ENCODE measurements at places on chromosomes 4 and X. TPM values are rescaled to one million over a fixed set of nuclear protein-coding genes. Genes with fewer than 3 reads are reported as not detected.

DNA sequence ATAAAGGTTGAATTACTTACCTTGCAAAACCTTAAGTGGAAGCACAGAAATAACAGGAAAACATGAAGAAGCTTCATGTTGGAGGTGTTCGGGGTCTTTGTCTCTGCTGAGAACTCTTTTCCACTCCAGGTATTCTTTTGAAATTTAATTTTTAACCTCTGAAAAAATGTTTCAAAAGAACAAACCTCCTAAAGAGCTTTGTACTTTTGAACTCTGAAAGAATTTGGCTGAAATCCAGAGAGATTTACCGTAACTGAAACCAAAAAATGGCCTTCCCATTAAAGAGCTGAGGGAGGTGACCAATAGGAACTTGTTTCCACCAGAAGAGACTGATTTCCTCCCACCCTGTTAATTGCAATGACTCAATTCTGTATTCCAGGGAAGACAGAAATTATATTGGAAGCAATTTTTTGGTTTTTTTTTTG lies at the start of gene CFI:
Gene CFI (minus strand): TSS at position 105 of the 425 bp plus-strand sequence. CDS start 28 bp downstream, at position 77.
- peak; percentile 22 for DNase-seq

DNA sequence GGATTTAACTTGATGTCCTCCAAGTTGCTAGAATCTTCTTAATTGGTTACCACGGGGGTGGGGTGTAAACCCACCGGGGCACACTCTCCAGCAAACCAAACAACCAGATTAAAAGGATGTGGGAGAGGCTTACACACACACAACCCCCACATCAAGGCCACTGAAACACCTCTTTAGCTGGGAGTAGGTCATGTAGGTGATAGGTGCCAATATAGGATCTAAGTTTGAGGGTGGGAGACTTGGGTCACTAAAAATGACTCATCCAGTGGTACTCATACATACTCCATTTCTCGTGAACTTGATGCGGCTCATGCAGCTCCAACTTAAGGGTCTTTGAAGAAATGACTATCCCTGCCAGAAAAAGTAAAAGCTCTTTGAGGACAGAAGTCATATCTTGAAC lies 20.5 kb upstream of the CD40LG start:
- no peak for DNase-seq

GRCh38 chrX:21831496-21831895 lies 7.9 kb upstream of the MBTPS2 start:
- no peak for DNase-seq

DNA sequence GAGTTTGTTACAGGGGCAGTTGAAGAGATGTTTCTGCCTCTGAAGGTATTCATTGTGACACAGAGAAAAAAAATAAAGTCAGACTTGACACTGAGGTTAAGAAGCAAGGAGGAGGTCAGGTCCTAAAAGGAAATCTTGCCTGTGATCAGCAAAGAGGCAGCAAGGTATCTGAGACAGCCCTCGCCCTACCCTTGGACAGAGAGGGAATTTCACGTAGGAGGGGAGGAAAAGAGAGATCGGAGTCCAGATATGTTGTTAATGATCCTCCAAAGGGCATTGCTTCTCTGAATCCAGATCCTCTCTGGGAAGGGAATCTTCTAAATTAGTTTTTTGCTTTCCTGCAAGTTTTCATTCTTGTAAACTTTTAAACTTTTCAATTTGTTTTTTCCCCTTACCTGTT lies 15.3 kb upstream of the PRR27 start:
- DNase-seq, result no peak

DNA sequence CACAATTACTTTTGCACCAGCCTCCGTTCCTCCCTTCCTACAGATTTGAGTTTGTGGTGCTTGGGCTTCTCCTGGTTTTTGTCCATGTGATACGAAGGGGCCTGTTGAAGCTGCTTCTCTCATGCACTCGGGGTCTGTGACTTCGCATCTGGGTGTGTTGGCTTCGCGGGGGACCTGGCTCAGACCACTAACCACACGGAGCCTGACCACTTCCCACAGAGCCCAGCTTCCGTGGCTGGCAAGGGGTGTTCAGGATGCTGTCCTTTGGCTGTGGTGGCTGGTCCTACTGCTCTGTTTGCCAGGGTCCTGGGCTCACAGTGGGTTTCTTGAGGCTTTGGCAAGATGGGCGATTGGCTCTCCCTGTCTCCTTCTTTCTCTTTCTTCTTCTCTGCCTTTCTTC lies 19.8 kb upstream of the XG start:
- DNase-seq, result no peak

GRCh38 chrX:127112726-127113125 lies 293.2 kb downstream of the PRR32 start:
- no peak for DNase-seq

- DNase-seq, result no peak
These were observed 1.7 kb downstream of the SH3D19 start for GRCh38 chr4:151323667-151324066.

DNA sequence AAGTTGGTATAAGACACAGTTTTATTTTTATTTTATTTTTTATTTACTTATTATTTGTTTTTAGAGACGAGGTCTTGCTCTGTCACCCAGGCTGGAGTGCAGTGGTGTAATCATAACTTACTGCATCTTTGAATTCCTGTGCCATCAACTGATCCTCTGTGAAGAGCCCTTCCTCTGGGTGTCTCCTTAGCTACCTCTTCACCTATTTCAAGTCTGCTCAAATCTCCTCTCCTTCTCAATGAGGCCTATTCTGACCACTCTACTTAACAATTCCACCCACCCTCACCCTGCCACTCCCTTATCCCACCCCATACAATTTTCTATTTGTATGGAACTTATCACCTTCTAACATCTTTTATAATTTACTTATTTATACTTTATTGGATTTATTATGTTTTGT lies 183.4 kb downstream of the PPP3CA start:
- DNase-seq, result no peak

DNA sequence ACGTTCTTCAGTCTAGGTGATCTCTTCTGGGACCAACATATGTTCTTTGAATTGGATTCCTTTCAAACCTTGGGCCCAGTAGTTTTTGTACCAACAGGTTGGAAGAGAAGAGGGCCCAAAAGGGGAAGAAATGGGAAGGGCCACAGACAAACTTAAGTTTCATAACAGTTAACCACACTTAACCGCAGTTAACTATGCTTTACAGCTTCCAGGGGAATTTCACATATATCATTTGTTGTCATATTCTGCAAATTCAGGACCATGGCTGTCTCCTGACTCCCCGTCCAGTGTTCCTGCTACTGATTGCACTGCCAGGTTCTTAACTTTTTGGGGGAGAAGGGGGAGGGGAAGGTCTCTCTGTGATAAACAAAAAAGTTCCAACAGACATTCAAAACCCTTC lies 34.6 kb downstream of the RTL5 start:
- no peak for DNase-seq

DNA sequence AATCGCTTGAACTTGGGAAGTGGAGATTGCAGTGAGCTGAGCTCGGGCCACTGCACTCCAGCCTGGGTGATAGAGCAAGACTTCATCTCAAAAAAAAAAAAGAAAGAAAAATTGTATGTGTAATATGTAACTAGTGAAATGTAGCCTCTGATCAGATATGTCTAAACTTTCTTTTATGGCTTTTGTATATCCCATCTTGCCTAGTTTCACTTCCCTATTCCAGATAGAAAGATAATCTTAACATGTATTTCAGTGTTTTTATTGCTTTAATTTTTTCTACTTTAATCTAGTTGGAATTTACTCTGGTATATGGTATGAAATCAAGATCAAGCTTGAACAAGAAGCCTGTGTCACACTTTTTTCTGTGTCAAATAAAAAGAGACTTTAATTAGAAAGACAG lies 1.9 kb upstream of the ZNF41 start:
- no peak for DNase-seq

- peak; percentile 0 for DNase-seq
These were observed 413.4 kb downstream of the UBE2NL start for GRCh38 chrX:144297221-144297620.

GRCh38 chr4:138308356-138308755 lies 66.2 kb upstream of the SLC7A11 start:
- peak; percentile 67 for DNase-seq

DNA sequence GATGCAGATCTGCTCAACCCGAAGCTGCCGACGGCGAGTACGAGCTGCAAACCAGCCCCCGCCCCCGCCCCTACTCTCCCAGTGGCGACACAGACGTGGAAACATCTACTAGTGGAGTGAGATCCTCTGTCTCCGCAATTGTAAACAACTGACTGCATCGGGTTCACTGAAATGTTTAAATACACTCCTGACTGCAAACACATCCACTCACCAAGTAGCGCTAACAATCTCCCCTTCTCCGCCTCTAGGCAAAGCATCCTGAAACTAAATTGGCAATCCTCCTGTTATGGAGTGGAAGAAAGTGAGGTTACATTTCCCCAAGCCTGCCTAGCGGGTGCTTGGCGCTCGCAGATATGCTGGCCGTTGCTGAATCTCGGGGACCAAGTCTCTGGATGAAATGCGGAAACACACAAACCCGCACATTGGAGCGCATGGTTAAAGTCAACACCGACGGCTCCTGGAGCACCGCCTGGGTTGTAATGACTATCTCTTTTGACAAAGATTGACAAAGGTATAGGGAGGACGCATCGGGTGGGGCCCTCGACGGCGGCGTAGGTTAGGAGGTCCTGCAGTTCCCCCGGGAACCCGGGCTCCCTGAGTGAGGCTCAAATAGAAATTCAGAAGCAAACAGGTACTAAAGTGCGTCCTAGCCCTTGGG lies 117.0 kb upstream of the TEX13C start:
- no peak for DNase-seq

GRCh38 chrX:10931976-10932375 lies 179.2 kb upstream of the HCCS start:
- no peak for DNase-seq

GRCh38 chr4:124913237-124913636 lies 200.7 kb upstream of the ANKRD50 start:
- DNase-seq, result no peak

DNA sequence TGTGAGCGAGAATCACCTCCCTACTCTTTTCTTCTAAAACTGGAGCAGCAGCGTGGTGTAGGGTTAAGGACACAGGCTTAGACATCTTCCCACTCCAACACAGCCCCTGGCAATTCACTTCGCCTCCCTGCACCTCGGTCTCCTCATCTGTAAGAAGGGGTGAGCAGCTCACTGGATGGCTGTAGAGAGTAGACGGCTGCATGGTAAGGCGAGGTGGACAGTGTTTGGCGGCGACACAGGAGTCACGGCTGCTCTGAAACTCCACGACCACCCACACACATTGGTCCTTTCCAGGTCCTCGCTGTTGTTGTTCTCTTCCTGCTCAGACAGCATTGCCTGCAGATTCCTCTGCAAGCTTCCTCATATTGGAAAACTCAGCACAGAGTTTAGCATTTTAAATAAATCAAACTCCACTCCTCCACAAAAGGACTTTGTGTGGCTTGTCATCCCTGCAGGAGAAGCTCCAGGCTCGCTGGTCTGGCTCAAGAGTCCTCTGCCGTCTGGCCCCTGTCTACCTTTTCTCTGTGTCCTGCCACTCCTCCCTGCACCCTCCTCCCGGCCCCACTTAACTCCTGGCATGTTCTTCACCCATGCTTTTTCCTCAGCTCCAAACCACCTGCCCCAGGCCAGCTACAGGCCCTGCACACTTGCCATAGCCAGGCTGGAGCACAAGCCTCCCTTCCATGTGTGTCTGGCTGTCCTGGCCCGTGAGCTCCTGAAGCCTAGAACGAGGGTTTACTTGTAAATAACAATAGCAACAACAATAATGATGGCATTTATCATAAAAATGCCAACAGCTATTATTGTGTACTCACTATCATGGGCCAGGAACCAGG lies 41.3 kb upstream of the CRMP1 start:
- DNase-seq, result no peak

GRCh38 chr4:109294006-109294405 lies 8.5 kb downstream of the COL25A1 start:
- DNase-seq, result peak; percentile 44

- DNase-seq, result no peak
These were observed 37.4 kb downstream of the CCNG2 start for GRCh38 chr4:77194366-77194765.

DNA sequence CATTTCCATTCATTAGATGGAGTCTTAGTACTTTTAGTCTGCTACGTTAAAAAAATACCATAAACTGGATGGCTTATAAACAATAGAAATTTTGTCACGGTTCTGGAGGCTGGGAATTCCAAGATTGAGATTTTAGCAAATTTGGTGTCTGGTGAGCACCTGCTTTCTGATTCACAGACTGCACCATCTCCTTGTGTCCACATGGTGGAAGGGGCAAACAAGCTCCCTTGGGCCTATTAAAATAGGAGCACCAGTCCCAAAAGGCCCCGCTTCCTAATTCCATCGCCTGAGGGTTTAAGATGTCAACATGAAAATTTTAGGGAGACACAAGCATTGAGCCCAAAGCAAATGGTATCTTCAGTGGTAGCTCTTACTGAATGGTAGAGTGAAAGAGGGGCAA lies 120.5 kb upstream of the MAP9 start:
- no peak for DNase-seq

GRCh38 chr4:8706216-8707044 lies 113.9 kb downstream of the CPZ start:
- DNase-seq, result no peak

DNA sequence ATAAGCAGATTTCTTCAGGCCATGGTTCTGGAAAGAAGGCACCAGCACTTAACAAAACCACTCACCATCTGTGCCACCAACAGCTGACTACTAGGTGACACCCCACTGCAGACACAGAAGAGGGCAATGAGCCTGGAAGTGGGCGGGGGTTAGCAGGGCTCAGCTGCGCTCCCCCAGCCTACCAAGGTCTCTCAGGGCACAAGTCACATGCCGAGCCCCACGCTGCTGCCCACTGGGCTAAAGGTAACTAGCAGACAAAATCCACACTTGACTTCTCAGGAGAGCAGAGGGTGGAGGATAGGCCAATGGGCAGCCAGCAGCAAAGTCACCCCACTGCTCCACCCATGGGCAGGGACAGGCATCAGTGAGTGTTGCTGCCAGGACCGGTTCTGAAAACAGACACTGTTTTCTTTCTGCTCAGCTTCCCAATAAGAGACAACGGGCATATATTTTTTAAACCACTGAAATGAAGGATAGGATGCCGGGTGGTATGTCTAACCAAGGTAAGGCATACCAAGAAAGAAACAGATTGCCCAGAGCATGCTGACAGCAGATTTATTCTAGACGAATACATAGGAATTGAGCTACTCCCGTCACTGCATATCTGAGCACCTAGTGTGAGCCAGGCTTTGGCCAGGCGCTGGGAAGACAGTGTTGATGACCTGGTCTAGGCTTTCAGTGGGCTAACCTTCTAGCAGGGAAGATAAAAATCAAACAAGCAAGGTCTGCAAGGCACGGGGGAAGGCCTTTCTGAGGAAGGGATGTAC lies 20.1 kb downstream of the ACSL1 start:
- DNase-seq, result no peak

GRCh38 chr4:38526412-38526811 lies 137.6 kb upstream of the KLF3 start:
- no peak for DNase-seq

GRCh38 chr4:56786955-56787354 lies 34.5 kb downstream of the SPINK2 start:
- DNase-seq, result peak; percentile 88

GRCh38 chrX:56576721-56577120 lies 13.3 kb downstream of the UBQLN2 start:
- DNase-seq, result no peak

The CSN1S1 gene
- not detected for total RNA-seq

The CTAG2 gene
- total RNA-seq, result 765 TPM

The DOK7 gene
- not detected for total RNA-seq

The RTL5 gene
- total RNA-seq, result not detected

The AMOT gene
- total RNA-seq, result 7.9 TPM

The CDS1 gene
- 1.5 TPM for total RNA-seq

The HS3ST1 gene
- 3.5 TPM for total RNA-seq

The TMSB15C gene
- total RNA-seq, result 0.73 TPM

The COL4A6 gene
- 0.08 TPM for total RNA-seq

The XK gene
- total RNA-seq, result 1.5 TPM

The CAPN6 gene
- not detected for total RNA-seq

The NUDT9 gene
- total RNA-seq, result 14.0 TPM

The ANKRD17 gene
- 42.4 TPM for total RNA-seq

The SPRY1 gene
- total RNA-seq, result 0.60 TPM

Data from HT1080 (cell line).